ENCODE measurements at places on chromosomes 7 and 10. TPM values are rescaled to one million over a fixed set of nuclear protein-coding genes. Genes with fewer than 3 reads are reported as not detected.

SLC4A2 gene
- polyA plus RNA-seq = 86.1 TPM

ZPBP gene
- not detected for polyA plus RNA-seq

BICC1 gene
- polyA plus RNA-seq = 32.1 TPM

GALNT17 gene
- polyA plus RNA-seq = not detected

HABP2 gene
- polyA plus RNA-seq = not detected

CYP2E1 gene
- 1.3 TPM for polyA plus RNA-seq

TFPI2 gene
- polyA plus RNA-seq = 143 TPM

DCLRE1A gene
- 3.2 TPM for polyA plus RNA-seq

- DNase-seq = no peak
These were observed 254.4 kb downstream of the ANKRD7 start for GRCh38 chr7:118478931-118479330.

- DNase-seq = peak; percentile 59
These were observed 109.5 kb upstream of the TMEM72 start for GRCh38 chr10:44801383-44802327.

DNA sequence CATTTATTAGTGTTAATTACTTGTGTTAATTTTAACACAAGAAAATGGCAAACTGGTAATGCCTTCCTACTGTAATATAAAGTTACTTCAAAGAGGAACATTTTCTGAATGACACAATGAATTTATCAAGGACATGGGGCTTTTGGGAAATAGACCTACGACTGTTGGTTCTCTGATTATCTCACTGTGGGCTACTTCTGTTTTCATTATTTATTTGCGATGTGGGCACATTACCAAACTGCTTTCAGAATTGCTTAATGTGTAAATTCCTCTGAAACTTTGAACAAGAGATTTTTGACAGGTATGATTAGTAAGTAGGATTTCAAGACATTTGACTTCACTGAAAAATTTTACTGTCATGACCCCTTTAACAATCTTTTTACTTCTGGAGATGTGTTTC lies 535.6 kb downstream of the CNTNAP2 start:
- DNase-seq = no peak

GRCh38 chr10:24115403-24115802 lies 93.5 kb upstream of the KIAA1217 start:
- no peak for DNase-seq

- no peak for DNase-seq
These were observed 61.7 kb downstream of the CDH23 start for GRCh38 chr10:71458387-71458786.

GRCh38 chr7:130008941-130009847 lies 42.0 kb downstream of the ZC3HC1 start:
- DNase-seq = no peak

GRCh38 chr10:102159051-102159597 lies 6.9 kb downstream of the NOLC1 start:
- DNase-seq = no peak

- DNase-seq = no peak
These were observed 96.6 kb upstream of the LRRN3 start for GRCh38 chr7:110994028-110994967.

GRCh38 chr10:71072131-71072822 lies 140.1 kb upstream of the UNC5B start:
- no peak for DNase-seq

GRCh38 chr10:119753309-119753708 lies 27.5 kb downstream of the INPP5F start:
- no peak for DNase-seq

DNA sequence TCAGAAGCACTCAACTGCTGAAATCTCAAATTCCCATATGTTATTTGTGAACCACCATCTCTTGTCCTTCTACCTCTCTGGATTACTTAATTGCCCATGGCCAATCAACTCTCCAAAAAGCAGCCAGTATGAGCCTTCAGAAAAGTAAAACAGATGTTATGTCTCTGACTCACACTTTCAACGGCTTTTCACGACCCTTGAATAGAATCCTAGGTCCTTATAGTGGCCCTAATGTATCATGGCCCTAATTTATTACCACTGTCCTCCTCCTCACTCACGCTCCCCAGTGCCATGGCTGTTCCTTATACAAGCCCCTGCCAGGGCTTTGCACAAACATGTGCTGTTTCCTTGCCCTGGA lies 20.0 kb downstream of the ZNF438 start:
- no peak for DNase-seq

- DNase-seq = peak; percentile 90
These were observed 20.9 kb downstream of the TEX36 start for GRCh38 chr10:125661941-125662515.

- no peak for DNase-seq
These were observed 209.2 kb downstream of the C7orf25 start for GRCh38 chr7:42702647-42703046.

DNA sequence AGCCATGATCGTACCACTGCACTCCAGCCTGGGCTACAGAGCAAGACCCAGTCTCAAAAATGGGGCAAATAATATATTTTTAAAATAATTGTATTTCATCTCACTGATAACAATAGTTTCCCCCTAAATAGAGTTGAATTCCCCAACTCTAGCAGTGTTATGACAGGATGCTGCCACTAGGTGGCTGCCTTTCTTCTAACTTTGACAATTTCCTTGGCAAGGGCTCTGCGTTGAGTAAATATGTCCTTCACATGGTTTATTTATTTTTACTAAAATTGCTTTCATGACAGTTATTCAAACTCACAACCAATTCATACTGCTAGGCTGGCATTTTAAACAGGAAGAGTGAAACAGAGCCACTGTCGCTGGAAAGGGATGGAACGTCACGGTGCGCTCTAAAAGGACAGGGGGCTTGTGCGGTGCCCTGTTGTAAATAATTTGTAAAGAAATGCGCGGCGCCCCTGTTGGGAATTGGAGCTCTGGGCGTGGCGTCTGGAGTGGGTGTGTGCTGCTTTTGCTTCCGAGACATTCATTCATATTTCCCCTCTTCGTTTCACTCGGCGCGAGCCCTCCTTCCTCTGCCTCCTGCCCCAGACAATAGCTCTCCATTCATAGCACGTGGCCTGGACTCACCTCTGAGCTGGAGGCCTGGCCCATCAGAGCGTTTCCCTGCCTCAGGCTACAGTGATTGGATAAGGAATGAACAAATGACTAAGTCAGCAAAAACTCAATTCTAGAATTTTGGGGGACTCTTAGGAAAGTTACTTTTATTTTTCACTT lies 20.5 kb upstream of the PITRM1 start:
- DNase-seq = no peak

- DNase-seq = no peak
These were observed 61.0 kb downstream of the STEAP1B start for GRCh38 chr7:22438994-22439393.

DNA sequence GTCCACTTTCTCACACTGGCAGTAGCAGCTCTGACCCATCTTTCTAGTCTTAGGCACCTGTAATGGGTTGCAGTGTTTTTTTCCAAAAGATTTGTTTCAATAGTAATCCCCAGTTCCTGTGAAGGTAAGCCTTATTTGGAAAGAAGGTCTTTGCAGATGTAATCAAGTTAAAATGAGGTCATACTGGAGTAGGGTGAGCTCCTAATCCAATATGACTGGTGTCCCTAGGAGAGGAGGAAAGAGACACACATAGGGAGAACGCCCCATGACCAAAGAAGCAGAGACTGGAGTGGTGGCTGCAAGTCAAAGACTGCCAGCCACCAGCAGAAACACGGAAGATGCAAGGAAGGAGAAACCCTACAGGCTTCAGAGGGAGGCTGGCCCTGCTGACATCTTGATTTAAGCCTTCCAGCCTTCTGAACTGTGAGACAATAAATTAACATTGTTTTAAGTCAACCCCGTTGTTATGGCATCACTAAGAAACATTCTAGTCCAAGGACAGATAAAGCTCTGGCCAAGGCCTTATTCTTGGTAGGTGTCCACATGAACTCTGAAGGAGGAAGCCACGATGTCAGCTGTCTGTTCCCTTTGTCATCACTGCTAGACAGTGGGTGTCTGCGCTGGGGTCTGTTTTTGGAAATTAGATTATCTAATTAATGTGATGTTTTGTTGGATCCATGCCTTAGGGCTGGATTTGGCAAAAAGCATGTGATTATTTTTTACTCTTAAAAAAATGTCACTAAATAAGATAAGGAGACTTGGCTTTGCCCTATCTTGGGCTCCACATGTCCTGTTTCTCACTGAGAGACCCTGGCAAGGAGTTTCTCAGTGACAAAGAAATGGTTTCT lies 214.9 kb downstream of the KCNMA1 start:
- no peak for DNase-seq

GRCh38 chr7:131244259-131244852 lies 83.3 kb upstream of the MKLN1 start:
- DNase-seq = no peak

Measured in BJ (cell line).